ENCODE measurements at places on chromosomes 7 and 10.

GRCh38 chr10:102651455-102652169 is 7.3 kb downstream of the TRIM8 start:
- no peak for DNase-seq

DNA sequence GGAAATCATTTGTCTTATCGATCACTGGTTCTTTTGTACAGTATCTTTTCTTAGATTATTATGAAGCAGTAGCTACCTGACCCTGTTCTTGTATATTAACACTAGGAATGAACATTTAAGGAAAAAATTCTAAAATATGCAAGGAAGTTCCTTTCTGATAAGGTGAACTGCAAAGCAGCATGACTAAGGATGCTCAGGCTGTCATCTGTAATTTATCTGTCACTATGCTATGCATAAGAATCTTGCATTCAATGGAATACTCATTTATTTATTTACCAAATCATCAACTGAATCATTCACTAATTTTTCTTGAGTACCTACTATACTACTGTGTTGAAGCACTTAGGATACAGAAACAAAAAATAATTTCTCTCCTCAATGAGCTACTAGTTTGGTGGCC is 5.8 kb downstream of the GSDME start:
- DNase-seq: no peak

DNA sequence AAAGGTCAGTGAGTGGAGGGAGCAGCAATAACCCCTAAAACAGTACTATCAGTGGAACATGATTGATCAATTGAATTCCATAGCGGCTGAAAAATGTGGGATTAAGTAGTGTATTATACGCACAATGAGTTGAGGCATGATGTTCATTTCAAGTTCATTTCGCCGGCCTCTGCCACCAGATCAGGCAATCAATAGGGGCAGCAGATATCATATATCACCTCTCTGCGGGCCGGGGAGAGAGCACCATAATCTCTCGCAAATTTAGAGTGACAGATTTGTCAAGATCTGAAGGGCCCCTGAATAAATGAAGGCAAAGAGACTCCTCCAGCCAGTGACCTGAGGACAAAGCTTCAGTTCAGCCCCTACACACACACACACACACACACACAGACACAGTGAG is 58.5 kb downstream of the PAX2 start:
- DNase-seq: no peak

DNA sequence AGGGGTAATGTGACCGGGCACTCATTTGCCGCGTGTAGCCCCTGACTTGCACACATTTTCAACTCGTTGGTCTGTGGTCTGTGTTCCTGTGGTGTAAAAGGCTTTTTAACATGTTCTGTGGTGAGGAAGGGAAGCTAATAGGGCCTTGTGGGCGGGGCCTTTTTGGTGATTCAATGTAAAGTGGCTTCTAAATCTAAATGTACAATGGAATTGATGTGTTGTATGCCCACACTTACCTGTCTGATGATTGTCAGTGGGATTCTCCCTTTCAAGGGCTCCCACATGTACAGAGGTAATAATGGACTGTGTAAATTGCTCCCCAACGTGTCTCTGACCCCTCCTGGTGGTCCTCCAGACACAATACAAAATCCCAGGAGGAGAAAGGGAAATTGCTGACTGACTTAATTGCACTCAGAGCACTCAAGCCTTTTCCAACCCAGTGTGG is 43.1 kb upstream of the GATAD1 start:
- DNase-seq: no peak

DNA sequence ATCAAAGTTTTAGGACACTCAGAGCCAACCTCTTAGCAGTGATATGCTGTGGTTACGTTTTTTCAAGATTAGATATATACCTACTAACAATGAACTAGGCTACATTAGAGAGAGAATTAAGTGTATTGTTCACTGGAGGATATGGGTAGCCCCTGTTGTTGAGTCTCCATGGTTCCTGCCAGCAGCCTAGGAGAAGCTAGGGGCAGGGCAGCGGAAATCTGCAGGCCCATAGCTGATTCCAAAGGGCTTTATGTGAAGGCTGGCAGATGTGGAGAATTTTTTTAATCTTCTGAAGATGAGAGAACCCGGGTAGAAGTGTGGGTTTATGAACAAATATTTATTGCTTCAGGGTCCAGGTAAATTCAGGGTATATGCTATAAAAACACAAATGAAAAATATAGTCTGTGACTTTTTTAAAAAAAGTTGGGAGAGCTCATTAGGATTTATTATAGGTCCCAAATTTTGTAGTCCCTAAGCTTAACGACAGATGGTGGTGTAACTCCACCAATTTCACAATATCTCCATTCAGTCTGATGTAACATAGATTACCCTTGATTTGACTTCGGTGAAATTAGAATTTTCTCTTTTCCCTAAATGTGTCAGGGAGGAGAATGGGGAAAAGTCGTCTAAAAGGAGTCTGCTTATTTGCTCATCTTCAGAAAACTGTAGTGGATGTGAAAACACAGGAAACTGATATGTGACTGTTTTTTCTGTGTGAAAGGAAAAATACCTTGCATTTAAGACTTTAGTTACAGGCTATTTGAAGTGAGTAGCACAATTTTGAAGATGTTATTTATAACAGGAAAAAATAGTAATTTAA is 163.0 kb upstream of the PPP1R3A start:
- no peak for DNase-seq

GRCh38 chr7:112279042-112279441 is 72.5 kb downstream of the ZNF277 start:
- DNase-seq: no peak

DNA sequence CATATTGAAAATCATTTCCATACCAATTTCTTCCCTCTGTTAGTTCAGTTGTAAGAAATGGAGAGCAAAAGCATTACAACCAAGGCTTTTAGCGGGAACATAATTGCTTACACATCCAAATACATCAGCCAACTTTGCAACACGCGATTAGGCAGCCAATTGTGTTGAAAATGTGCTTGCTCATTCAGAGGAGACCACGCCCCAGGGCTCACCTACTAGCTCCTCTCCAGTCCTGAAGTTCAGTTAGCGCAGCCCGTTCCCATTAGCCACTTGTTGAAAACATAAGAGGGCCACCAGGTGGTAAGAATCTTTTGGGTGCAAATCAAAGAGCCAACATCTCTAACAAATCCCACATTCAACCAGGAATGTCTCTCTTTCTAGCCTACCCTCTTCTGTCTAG is 213.2 kb upstream of the MDFIC start:
- DNase-seq: no peak

DNA sequence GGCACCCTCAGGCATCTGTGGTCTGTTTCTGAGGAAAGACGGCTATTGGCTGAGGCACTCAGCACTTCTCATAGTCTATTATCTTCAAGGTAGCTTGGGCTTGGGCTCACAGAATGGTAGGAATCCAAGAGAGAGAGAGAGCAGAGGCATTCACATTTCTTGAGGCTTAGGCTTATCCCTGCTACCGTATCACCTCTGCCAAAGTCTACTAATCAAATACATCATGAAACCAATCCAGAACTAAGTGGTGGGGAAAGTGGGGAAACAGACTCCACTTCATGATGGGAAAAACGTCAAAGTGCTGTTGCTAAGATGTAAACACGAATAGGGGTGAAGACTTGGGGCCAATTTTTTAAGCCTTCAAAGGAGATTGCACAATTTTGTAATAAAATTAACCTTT is 271.1 kb upstream of the SEMA3D start:
- DNase-seq: no peak

GRCh38 chr10:110077436-110078130 is 69.8 kb downstream of the ADD3 start:
- DNase-seq: no peak

DNA sequence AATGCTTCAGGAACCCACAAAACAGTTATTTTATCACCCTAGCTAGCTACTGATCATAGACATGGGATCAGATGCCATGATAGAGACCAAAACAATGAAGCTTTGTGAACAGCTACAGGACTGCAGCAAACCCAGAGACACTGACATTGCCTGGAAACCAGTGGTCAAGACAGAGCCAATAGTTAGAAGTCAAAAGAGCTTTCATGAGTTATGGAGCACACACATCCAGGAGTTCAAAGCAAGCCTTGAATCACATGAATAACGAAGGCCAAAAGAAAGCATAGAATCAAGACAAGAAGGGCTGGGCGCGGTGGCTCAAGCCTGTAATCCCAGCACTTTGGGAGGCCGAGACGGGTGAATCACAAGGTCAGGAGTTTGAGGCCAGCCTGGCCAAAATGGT is 34.5 kb upstream of the GSAP start:
- no peak for DNase-seq

- no peak for DNase-seq
Measured at GRCh38 chr7:77426052-77426404, 9.9 kb upstream of the GSAP start.

DNA sequence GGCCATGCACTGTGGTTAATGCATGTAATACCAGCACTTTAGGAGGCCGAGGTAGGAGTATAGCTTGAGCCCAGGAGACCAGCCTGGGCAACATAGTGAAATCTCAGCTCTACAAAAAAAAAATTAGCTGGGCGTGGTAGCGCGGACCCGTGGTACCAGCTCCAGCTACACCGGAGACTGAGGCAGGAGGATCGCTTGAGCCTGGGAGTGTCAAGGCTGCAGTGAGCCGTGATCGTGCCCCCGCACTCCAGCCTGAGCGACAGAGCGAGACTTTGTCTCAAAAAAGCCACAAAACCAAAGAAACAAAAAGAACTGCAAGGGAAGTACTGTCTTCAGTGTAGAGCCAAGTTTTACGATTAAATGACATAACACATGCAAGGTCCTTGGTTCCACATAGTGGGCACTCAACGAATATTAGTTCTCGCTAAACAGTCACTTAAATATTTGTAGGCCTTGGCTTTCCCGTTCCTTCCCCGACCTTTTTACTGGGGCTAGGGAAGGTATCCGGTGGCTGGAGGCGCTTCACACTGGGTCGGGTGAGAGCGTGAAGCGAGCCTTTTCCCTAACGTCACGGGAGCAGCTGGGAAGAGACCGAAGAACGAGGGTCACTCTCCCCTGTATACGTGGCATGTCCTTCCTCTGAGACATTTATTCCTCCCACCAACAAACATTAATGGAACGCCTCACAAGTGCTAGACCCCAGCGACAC is 993 bp upstream of the SND1 start:
- DNase-seq: no peak

- DNase-seq: no peak
Measured at GRCh38 chr7:21355406-21355874, 72.4 kb upstream of the SP4 start.

- no peak for DNase-seq
Measured at GRCh38 chr10:92413011-92413410, 122.0 kb downstream of the MARCHF5 start.

GRCh38 chr10:72076756-72077155 is 11.6 kb downstream of the SPOCK2 start:
- DNase-seq: no peak

DNA sequence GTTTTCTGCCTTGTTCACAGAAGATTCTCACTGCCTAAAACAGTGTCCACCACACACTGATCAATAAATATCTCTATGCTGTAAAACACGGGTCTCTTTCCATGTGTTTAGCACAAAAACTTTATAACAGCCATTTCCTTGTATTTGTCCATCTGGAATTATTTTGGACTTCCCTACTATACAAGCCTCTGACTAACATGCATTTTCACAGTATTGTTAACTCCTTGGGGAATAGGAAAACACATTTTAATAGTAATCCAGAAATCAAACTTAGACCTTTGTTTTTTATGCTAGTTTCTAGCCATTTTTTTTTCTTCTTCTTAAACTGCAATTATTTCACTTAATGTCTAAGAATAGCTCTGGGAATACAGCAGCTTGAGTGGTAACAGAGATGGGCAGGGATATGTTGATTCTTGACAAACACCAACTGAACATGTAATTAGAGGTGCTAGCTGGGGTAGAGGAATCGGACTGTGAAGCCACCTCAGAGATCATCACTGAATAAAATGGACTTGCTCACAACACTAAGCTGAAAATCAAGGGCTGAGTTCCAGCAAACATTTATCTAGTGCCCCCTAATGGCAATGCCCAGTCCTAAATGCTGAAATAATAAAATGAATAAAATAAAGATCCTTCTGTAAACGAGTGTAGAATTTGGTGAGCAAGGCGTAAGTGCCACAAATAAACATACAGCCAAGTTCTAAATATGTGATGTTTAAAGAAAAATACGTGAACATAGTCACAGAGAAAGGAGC is 593.1 kb downstream of the SORCS1 start:
- DNase-seq: no peak

DNA sequence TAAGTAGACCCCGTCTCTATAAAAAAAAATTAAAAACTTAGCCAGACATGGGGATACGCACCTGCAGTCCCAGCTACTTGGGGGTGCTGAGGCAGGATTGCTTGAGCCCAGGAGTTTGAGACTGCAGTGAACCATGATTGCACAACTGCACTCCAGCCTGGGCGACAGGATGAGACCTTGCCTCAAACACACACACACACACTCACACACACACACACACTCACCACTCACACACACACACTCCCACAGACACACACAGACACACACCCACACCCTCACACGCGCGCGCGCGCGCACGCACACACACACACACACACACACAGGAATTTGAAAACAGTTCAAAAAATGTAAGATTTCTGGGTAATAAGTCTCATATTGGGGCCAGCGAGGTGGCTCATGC is 8.7 kb upstream of the GRIFIN start:
- DNase-seq: no peak

- DNase-seq: no peak
Measured at GRCh38 chr7:67616517-67616916, 619.9 kb downstream of the TYW1 start.

- DNase-seq: no peak
Measured at GRCh38 chr10:23379686-23380085, 35.1 kb upstream of the C10orf67 start.

DNA sequence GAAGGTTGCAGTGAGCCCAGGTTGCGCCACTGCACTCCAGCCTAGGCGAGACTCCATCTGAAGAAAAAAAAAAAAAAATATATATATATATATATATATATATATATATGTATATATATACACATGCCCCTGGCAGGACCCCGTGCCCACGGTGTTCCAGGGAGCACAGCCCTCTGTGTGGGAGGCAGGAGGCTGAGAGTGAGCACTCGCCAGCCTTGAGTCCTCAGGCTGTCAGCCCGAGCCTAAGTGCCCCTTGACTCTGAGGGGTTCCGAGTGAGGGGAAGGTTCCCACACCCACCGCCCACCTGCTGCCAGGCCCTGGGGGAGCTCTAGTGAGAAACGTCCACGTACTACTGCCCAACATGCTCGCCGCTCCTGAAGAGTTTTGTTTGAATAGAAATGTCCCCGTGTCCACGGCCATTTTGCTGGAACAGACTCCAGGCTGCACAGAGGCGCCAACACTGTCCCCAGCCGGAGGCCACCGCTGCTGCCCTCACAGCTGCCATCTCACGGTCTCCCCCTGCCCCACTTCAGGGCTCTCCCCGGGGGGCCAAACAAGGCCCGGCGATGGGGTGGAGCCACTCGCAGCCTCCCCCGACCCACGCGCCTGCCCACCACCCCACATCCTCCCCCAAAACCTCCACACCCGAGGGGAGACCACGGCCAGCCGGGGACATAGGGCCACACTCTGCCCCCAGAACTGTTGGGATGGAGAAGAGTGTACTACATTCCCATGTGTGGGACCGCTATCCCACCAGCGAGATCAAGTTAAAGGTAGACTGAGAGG is 62.8 kb upstream of the EBF3 start:
- no peak for DNase-seq

- no peak for DNase-seq
Measured at GRCh38 chr7:101172005-101172853, 6.9 kb upstream of the VGF start.

GRCh38 chr10:132520177-132520811 is 17.3 kb upstream of the INPP5A start:
- DNase-seq: no peak

Measured in cortex of kidney (tissue), 1 donor.